ENCODE measurements at places on chromosomes 1 and 21. TPM values are rescaled to one million over a fixed set of nuclear protein-coding genes. Genes with fewer than 3 reads are reported as not detected.
A peak's percentile ranks its signal among the peaks of the same experiment; 100 is the strongest.

CLCA4 gene
- total RNA-seq: not detected

DNA sequence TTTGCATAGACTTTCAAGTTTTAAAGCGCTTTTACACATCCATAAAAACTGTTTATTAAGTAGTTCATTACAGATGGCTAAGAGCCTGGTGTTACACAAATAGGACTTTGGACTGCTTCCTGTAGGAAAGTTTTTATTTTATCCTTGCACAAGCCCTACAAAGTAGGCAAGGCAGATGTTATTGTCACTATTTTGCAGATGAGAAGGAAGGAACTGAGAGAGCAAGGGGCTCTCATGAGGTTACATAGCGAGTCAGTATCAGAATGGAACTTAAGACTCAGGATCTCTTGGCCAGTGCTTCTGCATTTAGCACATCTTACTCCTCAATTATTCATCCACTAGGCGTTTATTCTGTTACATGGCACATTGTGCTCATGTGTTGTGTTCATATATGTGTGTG lies 2.6 kb upstream of the MAPKAPK2 start:
- H3K27me3 ChIP-seq: peaks cover 3% of the 10 kb centered on the region
- H3K4me1 ChIP-seq: peaks cover 45% of the 10 kb centered on the region
- no peak overlapping the region for H3K27ac ChIP-seq
- no peak overlapping the region for H3K4me3 ChIP-seq
- DNase-seq: no peak
- H3K36me3 ChIP-seq: peaks cover 5% of the 10 kb centered on the region

SPATA45 gene
- not detected for total RNA-seq

DNA sequence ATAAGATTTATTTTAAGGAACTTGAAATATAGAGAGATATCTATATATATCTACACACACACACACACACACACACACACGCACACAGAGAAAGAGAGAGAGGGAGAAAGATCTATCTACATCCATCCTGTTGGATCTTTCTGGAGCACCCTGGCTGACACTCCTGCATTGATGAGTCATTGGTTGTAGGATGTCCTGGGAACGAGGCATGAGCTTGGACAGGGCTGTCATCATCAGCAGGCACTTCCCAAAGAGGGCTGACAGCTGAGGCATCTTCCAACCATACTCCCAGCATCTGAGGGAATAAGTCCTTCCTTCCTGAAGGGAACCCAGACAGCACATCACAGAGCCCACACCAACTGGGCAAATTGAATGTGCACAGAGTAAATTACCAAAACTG lies 99.1 kb upstream of the ERG start:
- no peaks in the 10 kb centered on the region for H3K36me3 ChIP-seq
- no peak overlapping the region for H3K4me3 ChIP-seq
- no peak for DNase-seq

MRPS15 gene
- 149 TPM for total RNA-seq

GRCh38 chr1:70090141-70090540 lies 115.2 kb downstream of the LRRC40 start:
- DNase-seq: no peak
- H3K4me1 ChIP-seq: no peaks in the 10 kb centered on the region
- H3K4me3 ChIP-seq: no peak overlapping the region
- no peaks in the 10 kb centered on the region for H3K36me3 ChIP-seq

PAQR6 gene
- 4.4 TPM for total RNA-seq

- no peaks in the 10 kb centered on the region for H3K27me3 ChIP-seq
- DNase-seq: no peak
- H3K4me3 ChIP-seq: no peak overlapping the region
- peaks cover 63% of the 10 kb centered on the region for H3K4me1 ChIP-seq
- peaks cover 39% of the 10 kb centered on the region for H3K36me3 ChIP-seq
Measured at GRCh38 chr21:31162079-31162699, 123.9 kb upstream of the KRTAP19-8 start.

KCNA3 gene
- total RNA-seq: 17.5 TPM

DNA sequence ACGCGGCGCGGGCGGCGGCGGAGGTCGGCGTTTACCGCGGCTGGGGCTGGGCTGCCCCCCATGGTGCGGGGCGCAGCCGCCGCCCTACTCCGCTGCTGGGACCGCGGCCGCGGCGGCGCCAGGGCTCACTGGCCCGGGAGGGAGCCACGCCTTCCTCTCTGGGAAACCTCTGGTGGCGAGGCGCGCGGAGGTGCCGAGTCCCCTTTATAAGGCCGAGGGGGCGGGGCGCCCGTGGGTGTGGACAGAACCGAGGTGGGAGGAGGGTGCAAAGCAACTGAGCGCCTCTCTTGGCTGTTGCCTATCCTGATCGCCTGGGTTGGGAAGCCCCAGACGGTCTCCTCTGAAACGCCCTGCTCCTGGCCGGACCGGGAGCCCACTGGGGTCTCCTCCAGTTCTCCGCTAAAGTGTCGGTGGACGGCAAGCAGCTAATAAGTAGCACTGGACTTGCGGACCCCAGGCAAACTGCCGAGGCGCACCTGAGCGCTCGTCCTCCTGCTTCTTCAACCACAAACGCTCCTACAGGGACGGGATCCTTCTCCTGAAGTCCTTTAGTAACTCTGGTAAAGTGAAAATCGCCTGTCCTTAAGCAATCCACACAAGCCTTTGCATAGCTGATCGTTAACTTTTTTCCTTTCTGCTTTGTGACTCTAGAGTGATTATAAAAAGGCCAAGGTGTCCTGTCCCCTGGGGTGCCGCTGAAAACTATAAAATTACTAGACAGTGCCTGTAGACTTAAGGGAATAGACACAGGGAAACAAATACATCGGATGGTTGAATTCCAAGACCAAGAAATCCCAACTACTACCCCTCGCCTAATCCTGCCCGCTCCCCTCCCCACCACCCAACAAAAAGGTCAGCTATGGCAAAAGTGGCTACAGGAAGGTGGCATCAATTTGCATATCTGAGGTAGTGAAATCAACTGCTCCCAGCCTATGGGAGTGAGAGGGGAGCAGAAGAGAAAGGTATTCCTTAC lies at the start of gene PTGER3:
TSS of gene PTGER3 (minus strand) at position 182 of the 973 bp plus-strand sequence. CDS start 239 bp downstream, outside the sequence.
- peak; percentile 54 for DNase-seq
- H3K4me3 ChIP-seq: peak within 1 kb of the TSS; percentile 66
- H3K27ac ChIP-seq: no peak within 1 kb of the TSS
- peaks cover 50% of the 10 kb centered on the region for H3K27me3 ChIP-seq
- no peaks in the 10 kb centered on the region for H3K36me3 ChIP-seq

- no peak overlapping the region for H3K4me3 ChIP-seq
- H3K36me3 ChIP-seq: no peaks in the 10 kb centered on the region
- peaks cover 1% of the 10 kb centered on the region for H3K4me1 ChIP-seq
- no peaks in the 10 kb centered on the region for H3K27me3 ChIP-seq
Measured at GRCh38 chr1:186700722-186701121, 20.5 kb upstream of the PTGS2 start.

DNA sequence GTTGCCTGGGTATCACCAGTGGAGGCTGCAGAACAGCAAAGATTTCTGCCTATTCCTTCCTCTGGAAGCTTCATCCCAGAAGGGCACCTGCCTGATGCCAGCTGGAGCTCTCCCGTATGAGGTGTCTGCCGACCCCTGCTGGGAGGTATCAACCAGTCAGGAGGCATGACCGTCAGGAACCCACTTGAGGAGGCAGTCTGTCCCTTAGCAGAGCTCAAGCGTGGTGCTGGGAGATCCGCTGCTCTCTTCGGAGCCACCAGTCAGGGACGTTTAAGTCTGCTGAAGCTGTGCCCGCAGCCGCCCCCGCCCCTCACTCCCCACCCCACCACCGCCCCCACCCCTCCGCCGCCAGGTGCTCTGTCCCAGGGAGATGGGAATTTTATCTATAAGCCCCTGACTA lies 23.1 kb upstream of the HFM1 start:
- no peaks in the 10 kb centered on the region for H3K4me1 ChIP-seq
- H3K36me3 ChIP-seq: no peaks in the 10 kb centered on the region
- no peak overlapping the region for H3K4me3 ChIP-seq
- no peak overlapping the region for H3K27ac ChIP-seq
- H3K27me3 ChIP-seq: peaks cover 36% of the 10 kb centered on the region

GRIK3 gene
- not detected for total RNA-seq

FCAMR gene
- not detected for total RNA-seq

WLS gene
- total RNA-seq: not detected

DNA sequence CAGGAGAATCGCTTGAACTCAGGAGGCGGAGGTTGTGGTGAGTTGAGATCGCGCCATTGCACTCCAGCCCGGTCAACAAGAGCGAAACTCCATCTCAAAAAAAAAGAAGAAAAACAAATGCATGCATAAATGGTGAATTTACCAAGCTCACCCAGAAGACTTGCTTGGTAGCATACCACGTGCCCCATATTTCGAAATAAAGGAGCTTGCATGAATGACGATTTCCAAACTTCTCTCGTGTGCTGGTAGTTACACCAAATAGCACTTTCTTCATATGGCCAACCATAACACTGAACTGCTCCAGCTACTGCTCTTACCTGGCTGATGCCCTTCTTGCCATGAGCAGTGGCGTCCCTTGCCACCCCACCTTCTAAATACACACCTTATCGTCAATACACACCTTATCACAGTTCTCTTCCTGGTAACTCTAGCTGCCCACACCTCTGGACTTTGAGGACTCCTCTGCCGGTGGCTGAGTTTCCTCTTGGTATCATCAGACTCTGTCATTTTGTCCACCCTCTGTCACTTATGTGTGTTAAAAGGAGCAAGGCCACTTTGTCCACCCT lies 2.8 kb downstream of the DOP1B start:
- no peak overlapping the region for H3K27ac ChIP-seq
- H3K4me1 ChIP-seq: peaks cover 16% of the 10 kb centered on the region
- H3K36me3 ChIP-seq: peaks cover 4% of the 10 kb centered on the region

GRCh38 chr1:145960468-145961108 lies 2.8 kb upstream of the LIX1L start:
- peaks cover 16% of the 10 kb centered on the region for H3K36me3 ChIP-seq
- no peaks in the 10 kb centered on the region for H3K27me3 ChIP-seq
- peak overlapping the region; percentile 89 for H3K27ac ChIP-seq
- H3K4me3 ChIP-seq: peak overlapping the region; percentile 89
- DNase-seq: peak; percentile 72
- peaks cover 55% of the 10 kb centered on the region for H3K4me1 ChIP-seq

ADIPOR1 gene
- total RNA-seq: 82.1 TPM

DNA sequence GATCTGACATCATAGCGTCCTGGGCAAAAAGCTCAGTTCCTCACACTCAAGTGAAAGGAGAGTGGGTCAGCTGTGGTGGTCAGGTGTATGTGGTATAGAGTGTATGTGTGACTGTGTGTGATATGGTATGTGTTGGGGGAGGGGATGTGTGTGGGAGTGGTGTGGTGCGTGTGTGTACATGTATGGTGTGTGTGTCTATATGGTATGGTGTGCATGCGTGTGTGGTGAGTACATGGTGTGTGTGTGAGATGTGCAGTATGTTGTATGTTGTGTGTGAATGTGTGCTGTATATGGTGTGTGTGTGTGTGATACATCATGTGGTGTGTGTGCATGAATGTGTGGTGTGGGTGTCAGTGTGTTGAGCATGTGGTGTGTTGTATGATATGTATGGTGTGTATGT lies 20.9 kb downstream of the FAM3B start:
- H3K27ac ChIP-seq: no peak overlapping the region
- no peaks in the 10 kb centered on the region for H3K36me3 ChIP-seq
- peaks cover 2% of the 10 kb centered on the region for H3K4me1 ChIP-seq
- H3K4me3 ChIP-seq: no peak overlapping the region

- H3K27ac ChIP-seq: no peak overlapping the region
- peaks cover 11% of the 10 kb centered on the region for H3K4me1 ChIP-seq
- no peaks in the 10 kb centered on the region for H3K27me3 ChIP-seq
- peaks cover 5% of the 10 kb centered on the region for H3K36me3 ChIP-seq
Measured at GRCh38 chr1:35298464-35298863, 30.0 kb downstream of the ZMYM4 start.

RXFP4 gene
- 0.16 TPM for total RNA-seq

ESPN gene
- 0.44 TPM for total RNA-seq

DNA sequence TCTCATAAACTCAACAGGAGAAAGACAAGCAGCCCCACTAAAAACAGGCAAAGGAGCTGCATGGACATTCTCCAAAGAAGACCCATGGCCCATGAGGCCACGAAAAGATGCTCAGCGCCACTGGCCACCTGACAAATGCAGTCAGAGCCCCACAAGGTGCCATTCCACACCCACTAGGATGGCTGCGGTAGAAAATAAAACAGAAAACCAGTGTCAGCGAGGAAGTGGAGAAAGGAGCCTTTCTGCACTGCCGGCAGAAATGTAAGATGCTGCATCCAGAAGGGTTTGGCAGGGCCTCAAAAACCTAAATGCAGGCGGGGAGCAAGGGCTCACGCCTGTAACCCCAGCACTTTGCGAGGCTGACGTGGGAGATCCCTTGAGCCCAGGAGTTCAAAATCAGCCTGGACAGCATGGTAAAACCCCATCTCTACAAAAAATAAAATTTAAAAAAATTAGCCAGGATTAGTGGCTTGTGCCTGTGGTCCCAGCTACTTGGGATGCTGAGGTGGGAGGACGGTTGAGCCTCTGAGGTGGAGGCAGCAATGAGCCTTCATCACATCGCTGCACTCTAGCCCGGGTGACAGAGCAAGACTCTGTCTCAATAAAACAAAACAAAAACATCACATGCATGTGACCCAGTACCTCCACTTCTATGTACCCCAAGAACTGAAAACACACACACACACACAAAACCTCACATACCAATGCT lies 4.2 kb downstream of the WNT9A start:
- no peak for DNase-seq
- H3K27ac ChIP-seq: no peak overlapping the region
- peaks cover 7% of the 10 kb centered on the region for H3K27me3 ChIP-seq
- H3K36me3 ChIP-seq: no peaks in the 10 kb centered on the region
- H3K4me1 ChIP-seq: peaks cover 2% of the 10 kb centered on the region

GRCh38 chr1:212612041-212612961 lies 3.7 kb downstream of the ATF3 start:
- peaks cover 18% of the 10 kb centered on the region for H3K27me3 ChIP-seq
- H3K27ac ChIP-seq: peak overlapping the region; percentile 49
- H3K36me3 ChIP-seq: peaks cover 63% of the 10 kb centered on the region

GRCh38 chr1:19414515-19415121 lies 70.7 kb downstream of the CAPZB start:
- H3K36me3 ChIP-seq: peaks cover 27% of the 10 kb centered on the region
- peaks cover 66% of the 10 kb centered on the region for H3K4me1 ChIP-seq
- DNase-seq: no peak
- peak overlapping the region; percentile 43 for H3K27ac ChIP-seq
- no peak overlapping the region for H3K4me3 ChIP-seq

FCRL6 gene
- total RNA-seq: not detected

- peaks cover 8% of the 10 kb centered on the region for H3K27me3 ChIP-seq
- H3K4me3 ChIP-seq: no peak overlapping the region
- H3K4me1 ChIP-seq: no peaks in the 10 kb centered on the region
- H3K36me3 ChIP-seq: no peaks in the 10 kb centered on the region
Measured at GRCh38 chr1:30242722-30243457, 480.5 kb downstream of the MATN1 start.

NPHS2 gene
- not detected for total RNA-seq

GJA4 gene
- total RNA-seq: not detected

RHOC gene
- total RNA-seq: 23.8 TPM

DNA sequence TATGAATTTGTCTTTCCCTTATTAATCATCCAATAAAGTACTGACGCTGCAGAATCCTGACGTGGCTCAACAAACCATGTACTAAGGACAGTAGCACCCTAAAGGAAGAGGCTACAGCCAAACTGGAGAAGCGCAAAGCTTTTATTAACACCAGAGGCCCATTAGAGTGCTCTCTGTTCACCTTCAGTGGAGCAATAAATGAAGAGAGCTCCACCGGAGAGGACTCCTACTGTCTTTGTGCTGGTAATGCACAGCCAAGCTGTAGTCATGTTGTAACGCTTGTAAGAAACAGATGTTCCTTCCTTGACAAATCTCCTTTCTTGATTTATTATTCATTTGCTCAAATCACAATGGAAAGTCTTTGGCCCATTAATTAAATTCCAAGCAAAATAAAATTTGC lies 220.7 kb upstream of the RRP15 start:
- DNase-seq: no peak
- H3K4me3 ChIP-seq: no peak overlapping the region
- peaks cover 2% of the 10 kb centered on the region for H3K27me3 ChIP-seq
- H3K27ac ChIP-seq: no peak overlapping the region
- H3K4me1 ChIP-seq: no peaks in the 10 kb centered on the region
- no peaks in the 10 kb centered on the region for H3K36me3 ChIP-seq

Measured in activated naive CD8-positive, alpha-beta T cell treated with anti-CD3 and anti-CD28 coated beads for 36 hours (primary cell).